ENCODE measurements at places on chromosomes 1 and 21. TPM values are rescaled to one million over a fixed set of nuclear protein-coding genes. Genes with fewer than 3 reads are reported as not detected.

GRCh38 chr1:7680207-7680954, 90.7 kb upstream of the VAMP3 start:
- DNase-seq = peak; percentile 42

Gene SLC44A3
- total RNA-seq = 95.5 TPM

GRCh38 chr1:224203243-224204016, 20.4 kb downstream of the DEGS1 start:
- DNase-seq = peak; percentile 31

DNA sequence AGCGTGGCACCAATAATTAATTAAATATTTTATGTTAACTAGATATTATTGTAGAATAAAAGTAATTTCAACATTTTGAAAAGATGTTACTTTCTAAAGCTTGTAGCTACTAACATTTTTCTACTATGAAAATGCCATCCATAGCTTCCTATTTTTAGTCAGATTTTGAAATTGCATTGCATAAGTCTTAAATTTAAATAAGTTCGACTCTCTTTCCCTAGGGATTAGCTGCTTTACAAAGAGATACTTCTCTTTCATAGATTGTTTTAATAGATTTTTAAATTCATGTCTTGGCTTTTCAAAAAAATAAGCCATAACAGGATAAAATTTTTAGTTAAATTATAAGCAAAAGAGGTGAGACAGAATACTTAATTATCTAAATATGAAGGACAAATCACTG, 1279.6 kb downstream of the KCNT2 start:
- no peak for DNase-seq

DNA sequence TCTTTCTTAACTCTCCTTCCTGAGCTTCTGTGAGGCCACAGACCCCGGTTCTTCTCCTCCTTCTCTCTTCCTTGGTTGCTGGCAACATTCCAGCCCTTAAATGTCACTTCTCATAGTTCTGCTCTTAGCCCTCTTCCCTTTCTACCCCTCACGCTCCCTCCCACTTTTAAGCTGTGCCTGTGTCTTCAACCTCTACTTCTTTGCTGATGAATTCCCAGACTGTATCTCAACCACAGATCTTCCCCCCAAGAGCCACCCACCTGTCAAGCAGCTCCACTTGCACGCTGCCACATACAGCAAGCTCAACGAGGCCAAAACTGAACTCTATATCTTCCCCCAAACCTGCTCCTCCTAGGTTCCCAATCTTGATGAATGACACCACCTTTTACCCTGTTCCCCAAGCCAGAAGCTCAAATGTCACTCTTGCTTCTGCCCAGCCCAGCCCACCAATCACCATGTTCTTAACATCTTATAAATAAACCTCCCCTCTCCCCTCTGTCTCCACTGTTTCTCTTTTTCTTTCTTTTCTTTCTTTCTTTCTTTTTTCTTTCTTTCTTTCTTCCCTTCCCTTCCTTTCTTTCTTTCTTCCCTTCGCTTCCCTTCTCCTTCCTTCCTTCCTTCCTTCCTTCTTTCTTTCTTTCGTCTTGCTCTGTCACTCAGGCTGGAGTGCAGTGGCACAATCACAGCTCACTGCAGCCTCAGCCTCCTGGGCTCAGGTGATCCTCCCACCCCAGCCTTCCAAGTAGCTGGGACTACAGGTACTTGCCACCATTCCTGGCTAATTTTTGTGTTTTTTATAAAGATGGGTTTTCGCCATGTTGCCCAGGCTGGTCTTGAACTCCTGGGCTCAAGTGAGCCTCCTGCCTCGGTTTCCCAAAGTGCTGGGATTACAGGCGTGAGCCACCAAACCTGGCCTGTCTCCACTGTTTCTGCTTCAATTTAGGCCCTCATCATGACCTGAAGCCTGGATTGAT, 19.8 kb upstream of the PTP4A2 start:
- DNase-seq = no peak

DNA sequence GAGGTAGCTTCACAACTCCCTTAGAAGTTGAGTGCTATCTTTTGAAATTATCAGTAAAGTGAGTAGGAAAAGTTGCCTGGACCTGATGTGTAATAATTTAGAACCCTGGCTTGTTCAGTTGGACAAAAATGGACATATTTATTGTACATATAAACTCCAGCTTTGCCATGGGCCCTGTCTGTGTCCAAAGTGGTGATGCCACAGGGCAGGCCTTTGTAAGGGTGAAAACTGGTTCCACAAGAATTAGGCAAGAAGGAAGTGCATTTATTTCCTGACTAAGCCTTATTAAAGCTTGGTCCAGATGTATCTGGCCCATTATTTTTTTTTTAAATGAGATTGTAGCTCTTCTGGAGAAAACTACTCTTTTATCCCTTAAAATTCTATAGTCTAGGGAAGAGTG, 47.9 kb downstream of the MACO1 start:
- no peak for DNase-seq

GRCh38 chr1:161258439-161259344, at the start of gene PCP4L1:
Gene PCP4L1, plus strand, starts transcription at chr1:161258745. Its CDS starts 230 bp downstream, at chr1:161258975.
- peak; percentile 46 for DNase-seq

DNA sequence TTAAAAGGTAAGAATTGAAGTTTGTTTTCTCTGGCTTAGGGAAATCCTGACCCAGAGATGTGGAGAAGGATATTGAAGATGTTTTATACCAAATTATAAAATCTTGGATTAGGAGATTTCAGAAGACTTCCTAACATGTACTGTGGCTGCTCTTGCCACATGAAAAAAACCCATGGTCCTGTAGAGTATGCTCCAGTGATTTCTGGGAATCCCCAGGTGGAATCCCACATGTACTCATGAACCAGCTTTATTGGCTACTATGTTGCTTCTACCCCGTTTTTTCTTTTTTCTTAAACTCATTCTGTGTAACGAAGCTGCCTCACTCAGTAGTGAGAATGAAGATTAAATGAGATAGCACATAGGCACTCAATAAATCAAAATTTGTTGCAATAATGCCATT, 132.7 kb upstream of the SGIP1 start:
- no peak for DNase-seq

GRCh38 chr1:150263549-150263948, 5.3 kb downstream of the APH1A start:
- no peak for DNase-seq

Gene MX2
- total RNA-seq = 3.8 TPM

- no peak for DNase-seq
Observed at GRCh38 chr1:155011004-155011416, 8.4 kb downstream of the ZBTB7B start.

GRCh38 chr1:44012941-44013609, 18.2 kb downstream of the SLC6A9 start:
- no peak for DNase-seq

DNA sequence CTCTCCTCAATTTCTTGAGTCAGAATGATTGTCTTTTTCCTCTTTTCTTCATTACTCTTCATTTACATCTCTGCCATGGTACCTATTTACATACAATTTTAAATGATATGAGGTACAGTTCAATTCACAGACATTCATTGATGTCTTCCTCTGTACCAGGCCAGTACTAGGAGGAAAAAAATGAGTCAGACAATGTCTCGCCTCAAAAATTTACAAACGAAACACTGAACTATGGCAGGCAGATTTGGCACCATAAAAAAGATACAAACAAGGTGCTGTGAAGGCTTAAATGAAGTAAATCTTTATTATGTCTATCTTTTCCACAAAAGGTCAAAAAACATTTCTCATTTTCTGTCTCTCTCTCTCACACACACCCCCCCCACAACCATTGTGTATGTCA, 71.0 kb downstream of the RGS13 start:
- no peak for DNase-seq
